ENCODE measurements at places on chromosomes 12 and 14.
A peak's percentile ranks its signal among the peaks of the same experiment; 100 is the strongest.

- DNase-seq: no peak
Measured at GRCh38 chr12:85955127-85955526, 81.0 kb downstream of the NTS start.

GRCh38 chr14:75711796-75712211 is 50.8 kb downstream of the TTLL5 start:
- DNase-seq: no peak

DNA sequence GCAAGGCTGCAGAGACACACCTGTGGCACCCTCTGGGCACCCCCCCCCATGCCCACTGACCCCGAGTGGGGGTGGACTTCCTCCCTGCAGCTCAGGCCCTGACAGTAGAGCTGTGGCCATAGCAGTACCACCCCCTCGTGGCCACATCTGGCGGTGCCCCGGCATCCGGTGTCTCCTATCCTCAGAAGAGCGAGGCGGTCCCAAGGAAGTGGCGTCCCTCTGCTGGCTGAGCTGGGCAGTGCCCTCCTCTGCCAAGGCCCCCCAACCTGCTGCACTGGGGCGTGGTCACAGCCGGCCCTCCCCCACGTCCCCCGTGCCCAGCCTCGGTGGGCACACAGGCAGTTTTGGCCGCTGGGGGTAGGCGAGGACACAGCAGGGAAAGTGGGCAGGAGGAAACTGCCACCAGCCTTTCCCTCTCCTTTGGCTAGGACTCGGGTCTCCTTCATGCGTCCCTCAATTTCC is 6.0 kb upstream of the SLC6A12 start:
- DNase-seq: peak; percentile 69

GRCh38 chr12:98769068-98769467 is 124.0 kb downstream of the APAF1 start:
- DNase-seq: no peak

- DNase-seq: no peak
Measured at GRCh38 chr12:90449611-90450010, 505.4 kb downstream of the CCER1 start.

GRCh38 chr12:69900720-69901131 is 75.7 kb downstream of the MYRFL start:
- peak; percentile 61 for DNase-seq

GRCh38 chr14:61653507-61653906 is 41.8 kb upstream of the HIF1A start:
- no peak for DNase-seq

DNA sequence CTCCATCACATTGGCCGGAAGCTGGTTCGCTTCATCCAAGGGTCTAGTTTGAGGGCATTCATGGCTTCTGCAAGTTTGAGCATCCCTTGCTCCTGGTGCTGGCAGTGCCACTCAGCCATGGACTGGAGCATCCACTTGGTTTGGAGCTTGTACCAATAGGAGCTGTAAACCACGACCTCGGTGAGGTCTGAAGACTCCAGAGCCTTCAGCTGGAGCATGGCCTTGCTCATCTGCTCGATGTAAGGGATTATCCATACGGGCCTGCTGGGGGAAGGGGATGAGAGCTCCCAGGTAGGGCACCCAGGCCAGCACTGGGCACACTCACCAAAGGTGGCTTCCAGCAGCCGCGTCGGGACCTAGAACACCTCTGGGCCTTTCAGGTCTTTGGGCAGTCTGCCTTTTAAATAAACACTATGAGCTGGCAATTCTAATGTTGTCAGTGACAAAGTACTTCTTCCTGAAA is 13.5 kb downstream of the FOS start:
- no peak for DNase-seq

- no peak for DNase-seq
Measured at GRCh38 chr12:5912437-5913334, 32.4 kb downstream of the ANO2 start.

- DNase-seq: no peak
Measured at GRCh38 chr12:112792301-112792700, 753 bp downstream of the RPH3A start.

- DNase-seq: no peak
Measured at GRCh38 chr14:35297706-35298105, 5.5 kb downstream of the PSMA6 start.

DNA sequence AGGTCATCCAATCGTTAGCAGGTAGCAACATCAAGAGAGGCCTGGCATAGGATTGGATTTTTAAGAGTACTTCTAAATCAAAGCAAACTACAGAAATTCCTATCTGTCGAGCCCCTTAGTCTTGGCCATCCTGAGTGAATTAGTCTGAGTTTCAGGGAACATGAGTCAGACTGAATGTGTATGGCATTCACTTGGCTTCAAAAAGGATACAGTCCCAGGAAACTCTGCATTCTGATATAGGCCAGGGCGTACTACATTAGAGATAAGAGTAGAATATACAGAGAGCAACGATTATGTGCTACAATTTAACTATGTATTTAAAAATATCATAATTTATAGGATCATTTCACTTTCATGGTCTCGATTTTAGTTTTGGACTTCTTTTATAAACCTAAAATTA is 242.2 kb downstream of the SOX5 start:
- no peak for DNase-seq

DNA sequence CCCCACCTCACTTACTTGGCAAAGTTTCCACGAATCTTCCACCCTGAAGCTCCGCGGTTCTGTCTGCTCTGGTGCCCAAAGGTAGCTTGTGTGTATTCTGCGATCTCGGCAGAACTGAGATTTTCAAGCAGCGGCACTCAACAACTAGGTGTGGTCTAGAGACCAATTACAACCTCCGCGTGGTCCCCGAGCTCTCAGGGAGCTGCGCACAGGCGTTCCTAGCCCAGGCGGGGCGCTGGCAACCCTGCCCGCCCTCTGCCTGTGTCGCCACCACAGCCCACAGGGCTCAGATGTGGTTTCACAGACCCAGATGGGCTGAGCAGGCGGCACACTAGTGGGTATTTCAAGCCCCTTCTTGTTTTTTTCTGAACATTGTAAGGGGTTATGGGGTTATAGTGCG is 1.5 kb upstream of the DIABLO start:
- DNase-seq: no peak

DNA sequence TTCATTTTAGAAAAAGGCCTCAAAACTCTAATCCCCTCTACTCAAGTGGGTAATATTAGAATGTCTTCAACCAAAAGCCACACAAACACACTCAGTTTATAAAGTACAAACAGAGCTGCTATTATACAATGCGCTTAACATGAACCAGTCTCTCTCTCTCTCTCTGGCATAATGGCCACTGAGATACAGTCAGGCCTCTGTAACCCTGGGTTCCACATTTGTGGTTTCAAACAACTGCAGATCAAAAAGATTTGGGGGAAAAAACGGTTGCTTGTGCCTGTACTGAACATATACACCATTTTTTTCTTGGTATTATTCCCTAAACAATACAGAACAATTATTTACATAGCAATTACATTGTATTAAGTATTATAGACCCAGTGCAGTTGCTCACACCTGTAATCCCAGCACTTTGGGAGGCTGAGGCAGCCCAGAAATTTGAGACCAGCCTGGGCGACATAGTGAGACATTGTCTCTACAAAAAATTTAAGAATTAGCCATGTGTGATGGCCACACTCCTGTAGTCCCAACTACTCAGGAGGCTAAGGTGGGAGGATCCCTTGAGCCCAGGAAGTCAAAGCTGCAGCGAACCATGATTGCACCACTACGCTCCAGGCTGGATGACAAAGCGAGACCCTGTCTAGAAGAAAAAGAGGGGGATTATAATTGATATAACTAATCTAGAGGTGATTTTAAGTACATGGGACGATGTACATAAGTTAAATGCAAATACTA is 5.6 kb downstream of the SLC11A2 start:
- no peak for DNase-seq

DNA sequence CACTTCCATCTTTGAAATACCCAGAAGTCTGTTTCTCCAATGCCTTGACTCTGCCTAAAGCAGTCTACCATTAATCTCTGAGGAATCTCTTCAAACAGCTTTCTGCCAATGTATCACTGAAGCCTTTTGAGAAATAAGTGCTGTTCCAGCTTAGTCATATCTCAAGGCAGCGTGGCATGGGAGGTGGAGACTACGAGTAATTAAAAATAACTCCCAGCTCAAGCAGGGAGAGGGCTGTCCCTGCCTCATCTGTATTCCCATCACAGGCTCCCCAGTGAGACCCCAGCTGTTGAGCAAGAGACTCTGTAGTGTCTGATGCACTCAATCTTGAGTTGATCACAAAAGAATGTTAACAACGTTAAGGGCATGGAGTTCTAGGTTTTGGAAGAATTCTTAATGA is 700.6 kb downstream of the DIO2 start:
- DNase-seq: no peak

- DNase-seq: no peak
Measured at GRCh38 chr14:57851354-57851753, 14.5 kb downstream of the SLC35F4 start.

GRCh38 chr14:66514213-66514612 is 6.3 kb downstream of the GPHN start:
- DNase-seq: no peak

DNA sequence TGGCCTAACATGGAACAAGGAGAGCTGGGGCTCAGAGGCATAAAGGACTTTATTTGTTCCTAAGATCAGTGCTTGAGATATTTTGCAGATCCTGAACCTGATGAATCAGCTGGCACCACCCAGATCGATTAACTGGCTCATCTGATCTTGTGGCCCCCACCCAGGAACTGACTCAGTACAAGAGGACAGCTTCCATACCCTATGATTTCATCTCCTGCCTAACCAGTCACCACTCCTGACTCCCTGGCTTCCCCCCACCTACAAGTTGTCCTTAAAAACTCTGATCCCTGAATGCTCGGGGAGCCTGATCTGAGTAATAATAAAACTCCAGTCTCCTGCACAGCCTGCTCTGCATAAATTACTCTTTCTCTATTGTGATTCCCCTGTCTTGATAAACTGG is 5.1 kb downstream of the C12orf56 start:
- no peak for DNase-seq

- no peak for DNase-seq
Measured at GRCh38 chr12:62284749-62285148, 24.5 kb downstream of the USP15 start.

- DNase-seq: no peak
Measured at GRCh38 chr12:53990311-53991076, 5.5 kb downstream of the HOXC10 start.

DNA sequence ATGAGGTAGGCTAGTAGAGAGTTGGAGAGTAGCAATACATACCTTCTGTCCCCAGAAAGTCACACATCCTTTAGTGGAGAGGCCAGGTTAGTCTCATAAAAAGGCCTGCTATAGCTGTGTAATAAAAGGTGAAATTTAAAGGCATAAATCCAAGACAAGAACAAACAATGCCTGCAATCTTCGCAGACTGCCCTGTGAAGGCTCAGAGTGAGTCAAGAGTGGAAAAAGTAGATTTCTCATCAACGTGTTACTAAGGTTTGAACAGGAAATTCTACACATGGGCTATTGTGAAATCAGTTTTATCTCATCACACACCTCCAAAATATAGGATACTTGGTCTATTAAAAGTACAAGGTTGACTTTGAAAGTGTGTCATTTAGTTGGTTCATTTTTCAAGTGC is at the start of gene KLRC1:
Gene KLRC1, minus strand, starts transcription at position 222 of the 400 bp plus-strand sequence. CDS start 2,221 bp downstream, outside the sequence.
- no peak for DNase-seq

DNA sequence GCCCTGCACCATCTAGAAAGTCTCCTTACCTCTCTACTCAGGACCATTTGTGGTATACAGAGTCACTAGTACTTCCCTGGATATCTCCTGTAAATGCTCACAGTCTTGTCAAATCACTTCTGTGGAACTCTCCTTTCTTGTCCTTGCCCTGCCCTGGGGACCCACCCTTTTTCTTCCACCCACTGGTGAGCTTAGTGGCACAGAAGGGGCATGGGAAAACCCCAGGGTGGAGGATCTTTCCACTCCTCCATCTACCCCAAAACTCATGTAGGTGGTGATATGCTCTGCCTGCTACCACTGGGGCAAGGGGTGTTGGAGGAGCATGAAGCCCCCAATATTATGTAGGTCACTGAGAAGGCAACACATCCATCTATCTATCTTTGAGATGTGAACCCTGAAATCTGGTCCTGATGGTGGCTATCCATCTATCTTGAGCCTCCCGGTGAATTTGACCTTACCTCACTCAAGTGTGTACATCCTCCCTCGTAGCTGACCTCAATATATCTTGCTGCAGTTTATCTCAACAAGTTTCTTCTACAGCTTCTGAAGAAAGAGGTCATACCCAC is 943 bp downstream of the TESPA1 start:
- DNase-seq: no peak

- no peak for DNase-seq
Measured at GRCh38 chr12:105221583-105222283, 14.2 kb downstream of the APPL2 start.

GRCh38 chr12:111268738-111269572 is 99.9 kb downstream of the PHETA1 start:
- no peak for DNase-seq

GRCh38 chr12:107736914-107737313 is 24.0 kb downstream of the PRDM4 start:
- no peak for DNase-seq

DNA sequence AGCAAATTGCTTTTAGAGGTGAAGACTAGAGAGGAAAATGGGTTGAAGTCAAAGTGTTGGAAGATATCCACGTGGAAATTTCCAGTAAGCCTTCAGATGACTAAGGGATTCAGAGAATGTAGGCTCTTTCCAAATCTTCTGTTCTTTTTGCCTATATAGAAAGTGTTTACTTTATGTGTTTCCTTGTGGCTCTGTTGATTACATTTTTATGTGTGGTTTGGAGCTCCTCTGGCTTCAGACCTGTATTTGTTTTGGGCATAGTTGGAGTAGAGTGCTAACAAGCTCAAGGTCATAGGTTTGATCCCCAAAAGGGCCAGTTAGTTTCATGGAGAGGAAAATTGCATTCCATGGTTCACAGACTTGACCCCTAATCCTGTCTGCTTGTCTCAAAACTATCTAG is 91.9 kb downstream of the IGF1 start:
- DNase-seq: no peak

DNA sequence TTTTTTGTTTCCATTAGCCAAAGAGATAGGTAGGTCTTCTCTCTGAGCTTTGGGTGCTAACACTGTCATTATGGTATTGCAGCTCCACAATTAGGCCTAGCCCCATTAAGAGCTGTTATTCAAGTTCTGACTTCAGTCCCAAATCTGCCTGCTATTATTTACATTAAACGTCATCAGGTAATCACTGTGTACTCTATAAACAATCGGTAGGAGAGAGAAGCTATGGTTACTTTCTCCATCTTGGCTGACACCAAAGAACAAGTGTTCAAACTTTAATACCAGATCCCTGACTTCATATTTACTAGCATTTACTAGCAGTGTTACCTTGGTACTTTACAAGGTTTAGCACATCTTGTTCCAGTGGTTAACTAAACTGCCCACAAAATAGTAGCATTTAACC is 305.1 kb upstream of the GARIN2 start:
- no peak for DNase-seq

- no peak for DNase-seq
Measured at GRCh38 chr14:87896393-87897380, 96.3 kb downstream of the GALC start.

- no peak for DNase-seq
Measured at GRCh38 chr12:14614704-14615121, 47.0 kb upstream of the PLBD1 start.

DNA sequence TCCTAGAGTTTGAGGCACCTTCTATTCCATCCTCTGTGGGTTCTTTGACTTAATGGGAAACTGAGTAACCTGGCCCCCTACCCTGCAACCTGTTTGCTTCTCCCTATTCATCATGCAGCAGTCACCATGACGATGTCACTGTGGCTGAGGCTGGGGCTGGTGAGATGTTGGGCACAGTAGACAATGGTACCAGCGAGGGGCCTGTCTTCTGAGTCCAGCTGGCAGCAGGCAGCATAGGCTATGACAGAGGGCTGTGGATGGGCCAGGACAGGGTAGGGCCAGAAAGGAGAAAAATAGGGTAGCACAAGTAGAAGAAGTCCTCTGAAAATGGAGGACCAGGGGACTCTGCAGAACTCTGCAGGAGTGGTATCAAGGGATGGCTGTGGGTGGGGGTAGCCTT is 2.0 kb downstream of the CIROP start:
- no peak for DNase-seq

Data from stimulated activated CD4-positive, alpha-beta T cell treated with anti-CD3 and anti-CD28 coated beads, Interleukin-4, amount 100 ng/mL, for 48 hours (primary cell).